Large intestine (tissue), 12 donors: ENCODE measurements at places on chromosomes 4 and X. TPM values are rescaled to one million over a fixed set of nuclear protein-coding genes. Genes with fewer than 3 reads are reported as not detected.

DNA sequence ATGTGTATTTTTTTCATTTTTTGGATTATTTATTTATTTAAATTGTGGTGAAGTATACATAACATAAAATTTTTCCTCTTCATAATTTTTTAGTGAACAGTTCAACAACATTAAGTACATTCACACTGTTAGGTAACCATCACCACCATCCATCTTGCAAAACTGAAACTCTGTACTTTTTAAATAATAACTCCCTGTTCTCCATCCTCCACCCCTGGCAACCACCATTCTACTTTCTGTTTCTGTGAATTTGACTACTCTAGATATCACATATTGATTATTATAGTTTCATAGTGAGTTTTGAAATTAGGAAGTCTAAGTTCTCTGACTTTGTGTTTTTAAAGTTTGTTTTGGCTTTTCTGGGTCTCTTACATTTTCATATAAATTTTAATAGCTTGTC is 89.3 kb upstream of the STX18 start:
- no peak overlapping the region for H3K4me3 ChIP-seq
- no peaks in the 10 kb centered on the region for H3K27me3 ChIP-seq
- no peaks in the 10 kb centered on the region for H3K36me3 ChIP-seq

Gene PPBP
- 1.8 TPM for polyA plus RNA-seq

DNA sequence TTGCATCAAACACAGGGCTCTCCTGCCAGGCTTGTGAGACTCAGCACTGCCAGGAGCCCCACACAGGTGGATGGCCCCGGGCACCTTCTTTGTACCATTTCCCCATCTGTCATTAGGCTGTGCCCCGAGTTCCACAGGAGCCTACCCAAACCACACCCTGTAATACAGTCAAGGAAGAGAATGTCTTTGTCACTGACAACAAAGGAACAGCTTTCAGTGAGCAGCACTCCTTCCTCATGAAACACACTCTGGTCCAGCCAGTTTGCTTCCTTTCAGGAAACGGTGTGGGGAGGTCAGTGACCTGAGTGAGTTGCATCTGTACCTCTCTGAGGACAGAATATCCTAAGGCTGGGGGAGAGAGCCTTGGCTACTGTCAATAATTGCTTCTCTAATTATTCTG is 53.7 kb downstream of the LNX1 start:
- no peak for DNase-seq
- H3K36me3 ChIP-seq = peaks cover 3% of the 10 kb centered on the region
- H3K4me1 ChIP-seq = no peaks in the 10 kb centered on the region
- H3K4me3 ChIP-seq = no peak overlapping the region

DNA sequence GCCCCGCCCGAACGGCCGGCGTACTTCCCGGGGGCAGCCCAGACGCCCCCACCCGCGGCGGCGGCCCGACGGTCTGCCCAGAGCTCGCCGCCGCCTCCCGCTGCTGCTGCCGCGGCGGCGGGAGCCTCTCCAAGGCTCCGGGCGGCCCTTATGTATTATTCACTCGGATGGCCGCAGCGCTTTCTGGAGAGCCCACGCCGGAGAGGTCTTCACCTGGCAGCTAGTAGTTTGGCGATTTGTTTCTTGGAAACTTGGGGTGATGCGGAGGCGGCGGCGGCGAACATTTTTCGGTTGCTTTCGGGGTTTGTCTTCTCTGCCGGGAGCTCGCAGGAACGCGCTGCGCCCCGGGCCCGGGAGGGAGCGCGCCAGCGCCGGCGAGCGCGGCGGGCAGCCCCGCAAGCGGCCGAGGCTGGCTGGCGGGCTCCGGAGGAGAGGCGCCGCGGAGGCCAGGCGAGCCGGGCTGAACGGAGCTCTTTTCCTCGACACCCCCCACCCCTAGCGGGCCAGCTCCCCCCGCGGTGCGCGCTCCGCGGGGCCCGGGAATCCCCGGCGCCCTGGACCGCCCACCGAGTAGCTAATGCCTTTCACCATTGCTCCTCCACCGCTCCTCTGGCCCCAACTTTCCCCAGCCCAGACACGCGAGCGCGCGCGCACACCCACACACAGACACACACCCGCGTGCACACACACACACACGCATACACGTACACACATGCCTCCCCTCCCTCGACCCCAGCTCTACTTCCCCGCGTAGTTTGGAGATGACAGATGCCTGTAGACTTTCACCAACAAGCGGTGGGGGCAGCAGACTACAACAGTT is 113.5 kb downstream of the DHX15 start:
- peak overlapping the region; percentile 50 for H3K4me3 ChIP-seq
- H3K27ac ChIP-seq = no peak overlapping the region
- peaks cover 12% of the 10 kb centered on the region for H3K4me1 ChIP-seq
- peaks cover 70% of the 10 kb centered on the region for H3K27me3 ChIP-seq
- no peaks in the 10 kb centered on the region for H3K36me3 ChIP-seq

DNA sequence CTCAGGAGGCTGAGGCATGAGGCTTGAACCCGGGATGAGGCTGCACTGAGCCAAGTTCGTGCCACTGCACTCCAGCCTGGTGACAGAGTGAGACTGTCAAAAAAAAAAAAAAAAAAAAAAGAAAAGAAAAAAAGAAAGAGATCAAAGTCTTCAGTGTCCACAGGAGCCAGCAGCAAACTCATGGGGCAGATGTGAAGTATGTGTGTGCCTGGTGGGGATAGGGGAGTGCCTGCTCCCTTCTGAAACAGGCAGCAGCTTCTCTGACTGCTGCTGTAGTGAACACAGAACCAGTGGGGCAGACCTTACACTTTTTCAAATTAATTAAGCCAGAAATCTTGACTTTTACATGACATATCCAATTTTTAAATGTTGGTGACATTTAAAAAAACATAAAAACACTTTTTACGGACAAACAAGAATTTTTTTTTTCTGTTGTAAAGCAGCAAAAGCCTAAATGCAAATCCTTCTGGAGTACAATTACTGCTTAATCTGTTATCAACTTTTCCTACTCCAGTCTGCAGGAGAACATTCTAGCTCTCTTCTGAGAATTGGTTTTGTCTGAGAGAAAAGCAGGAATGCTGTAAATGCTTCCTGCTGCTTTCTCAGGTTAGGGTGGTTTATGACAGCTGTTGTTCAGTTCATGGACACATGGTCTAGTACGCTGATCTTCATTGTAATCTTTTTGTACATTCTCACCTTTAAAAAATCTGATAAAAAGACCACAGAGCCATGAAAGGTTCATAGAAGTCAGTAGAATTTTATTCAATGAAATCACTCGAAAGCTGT is 311.1 kb downstream of the CAMK2D start:
- peak; percentile 43 for DNase-seq
- H3K27me3 ChIP-seq = no peaks in the 10 kb centered on the region
- peaks cover 1% of the 10 kb centered on the region for H3K36me3 ChIP-seq
- peaks cover 24% of the 10 kb centered on the region for H3K4me1 ChIP-seq
- no peak overlapping the region for H3K4me3 ChIP-seq
- peak overlapping the region; percentile 66 for H3K27ac ChIP-seq

DNA sequence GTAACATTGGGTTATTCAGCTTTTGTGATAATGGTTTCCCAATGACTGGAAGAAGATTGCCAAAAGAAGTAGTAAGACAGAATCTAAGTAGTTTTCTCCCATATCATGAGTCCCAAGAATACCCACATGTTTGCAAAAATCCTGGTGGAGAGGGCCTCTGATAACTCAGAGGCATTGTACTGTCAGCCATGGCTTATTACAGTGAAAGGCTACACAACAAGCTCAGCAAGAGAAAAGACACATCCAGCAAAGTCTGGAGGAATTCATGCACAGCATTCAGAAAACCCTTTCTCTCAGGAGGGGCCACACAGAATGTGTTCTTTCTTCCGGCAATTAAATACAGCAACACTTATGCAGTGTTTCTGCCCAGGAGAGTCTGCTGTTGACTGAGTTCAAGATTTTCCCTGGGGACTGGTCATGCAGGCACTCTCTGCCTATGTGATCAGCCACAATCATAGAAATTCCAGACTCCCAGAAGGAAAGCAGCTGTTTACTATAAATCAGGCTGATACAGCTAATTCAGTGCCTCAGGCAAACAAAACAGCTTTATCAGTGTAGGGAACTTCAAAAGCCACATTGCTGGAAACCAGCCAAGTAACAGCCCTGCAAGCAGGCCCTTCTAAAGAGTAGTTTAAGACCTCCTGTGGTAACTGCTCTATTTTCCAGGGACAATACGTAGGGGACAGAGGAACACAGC is 937.1 kb downstream of the CCSER1 start:
- no peaks in the 10 kb centered on the region for H3K36me3 ChIP-seq
- peak; percentile 42 for DNase-seq

GRCh38 chr4:130349745-130350144 is 1253.8 kb downstream of the C4orf33 start:
- no peaks in the 10 kb centered on the region for H3K4me1 ChIP-seq
- no peak overlapping the region for H3K27ac ChIP-seq
- H3K27me3 ChIP-seq = no peaks in the 10 kb centered on the region
- no peak for DNase-seq
- H3K4me3 ChIP-seq = no peak overlapping the region
